Activated gamma-delta T cell (primary cell): ENCODE measurements at places on chromosomes 2 and 18.

DNA sequence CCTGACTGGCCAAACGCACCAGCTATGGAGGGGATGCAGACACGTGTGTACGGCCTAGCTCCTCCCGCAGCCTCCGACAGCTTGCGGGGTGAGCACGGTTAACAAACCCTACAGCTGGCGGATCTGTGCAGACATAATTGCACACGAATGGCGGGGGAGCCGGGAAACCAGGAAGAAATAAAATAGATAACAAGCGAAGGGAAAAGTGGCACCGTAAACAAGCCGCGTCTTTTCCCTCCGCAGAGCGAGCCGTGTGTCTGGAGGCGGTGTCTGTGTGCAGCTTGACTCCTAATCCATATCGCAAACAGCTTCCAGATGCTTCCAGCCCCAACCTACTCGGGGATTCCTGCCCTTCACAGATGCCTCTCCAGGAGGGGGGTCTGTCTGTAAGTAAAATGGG lies 853.1 kb upstream of the SALL3 start:
- DNase-seq = no peak

GRCh38 chr2:237207646-237208045 lies 122.0 kb downstream of the COPS8 start:
- DNase-seq = no peak

DNA sequence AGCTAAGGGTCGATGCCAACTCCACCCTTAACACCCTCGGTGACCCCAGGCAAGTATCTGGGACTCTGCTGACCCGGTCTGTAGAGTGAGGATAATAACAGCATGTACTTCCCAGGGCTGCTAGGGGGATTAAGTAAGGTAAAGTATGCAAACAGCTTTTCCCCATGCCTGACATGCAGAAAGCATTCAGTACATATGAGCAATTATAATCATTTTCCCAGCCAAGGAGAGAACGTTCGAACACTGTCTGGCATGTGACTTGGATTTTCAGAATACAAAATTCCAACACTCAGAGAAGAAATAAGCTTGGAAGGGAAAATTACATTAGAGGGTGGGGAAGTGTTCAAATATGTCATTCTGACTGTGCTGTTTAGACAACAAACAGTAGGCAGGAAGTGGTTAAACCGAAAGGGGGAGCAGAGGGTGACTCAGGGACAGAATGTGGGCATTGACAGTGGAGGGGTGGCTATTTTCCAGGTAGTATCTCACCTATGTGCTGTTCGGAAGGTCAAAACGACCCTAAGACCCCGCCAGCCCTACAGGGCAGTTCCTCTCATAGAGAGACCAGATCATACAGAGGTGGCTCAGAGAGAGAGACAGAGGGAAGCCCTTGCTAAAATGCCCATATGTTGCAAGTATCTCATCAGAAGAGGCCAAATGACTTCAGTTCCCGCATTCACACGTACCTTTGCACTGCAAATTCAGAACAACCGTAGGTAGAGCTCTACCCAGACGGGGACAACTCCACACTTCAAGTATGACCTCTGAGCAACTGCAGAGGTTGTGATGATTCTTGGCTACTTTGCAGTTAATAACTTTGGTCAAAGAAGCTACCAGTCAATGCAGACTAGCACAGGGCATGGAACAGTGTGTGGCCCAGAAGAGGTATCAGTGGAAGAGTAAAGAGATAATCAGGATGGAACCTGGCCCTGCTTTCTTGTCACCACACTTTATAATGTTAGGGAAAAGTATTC lies 14.8 kb downstream of the ASPRV1 start:
- DNase-seq = no peak

DNA sequence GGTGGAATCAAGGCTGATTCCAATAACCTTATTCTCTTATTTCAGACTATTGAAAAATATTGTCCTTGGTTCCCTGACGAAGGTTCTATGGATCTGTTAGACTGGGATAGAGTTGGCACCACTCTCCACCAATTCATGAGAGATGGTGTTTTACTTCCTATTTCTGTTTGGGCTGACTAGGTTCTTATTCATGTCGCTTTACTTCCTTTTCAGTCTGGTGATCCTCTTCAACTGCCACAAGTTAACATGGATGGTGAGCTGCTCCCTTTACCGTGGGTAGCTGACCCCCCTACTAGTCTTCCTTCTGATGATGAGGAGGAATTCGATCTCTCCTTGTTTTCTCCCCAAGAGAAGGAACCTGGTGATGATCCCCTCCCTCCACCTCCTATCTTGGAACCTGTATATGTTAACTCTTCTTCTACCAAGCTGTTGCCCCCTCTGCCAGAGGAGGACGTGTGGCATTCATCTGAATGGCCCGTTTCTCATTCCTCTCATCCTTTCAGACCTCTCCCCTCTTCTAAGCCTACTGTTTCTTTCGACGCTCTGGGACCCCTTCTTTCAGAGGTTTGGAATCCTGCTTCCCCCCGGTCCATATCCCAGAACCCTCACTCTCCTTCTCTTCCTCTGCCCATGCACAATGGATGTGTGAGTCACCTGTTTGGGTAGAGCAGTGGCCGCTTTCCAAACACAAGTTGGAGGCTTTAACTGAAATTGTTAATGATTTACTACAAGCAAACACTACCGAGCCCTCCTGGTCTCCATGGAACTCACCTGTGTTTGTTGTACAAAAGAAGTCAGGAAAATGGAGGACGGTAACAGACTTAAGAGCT lies 13.5 kb upstream of the CNOT11 start:
- DNase-seq = no peak

- DNase-seq = no peak
Measured at GRCh38 chr2:200509235-200509611, 645 bp downstream of the KCTD18 start.
